ENCODE measurements at places on chromosomes 12 and 14. TPM values are rescaled to one million over a fixed set of nuclear protein-coding genes. Genes with fewer than 3 reads are reported as not detected.
A peak's percentile ranks its signal among the peaks of the same experiment; 100 is the strongest.

OLR1 gene
- total RNA-seq: 0.64 TPM

KITLG gene
- total RNA-seq: 9.0 TPM

GPRC5D gene
- not detected for total RNA-seq

CHGA gene
- not detected for total RNA-seq

DENR gene
- total RNA-seq: 23.2 TPM

ITGA7 gene
- total RNA-seq: 488 TPM

IAPP gene
- not detected for total RNA-seq

RNF212B gene
- not detected for total RNA-seq

COQ10A gene
- 162 TPM for total RNA-seq

FAM90A1 gene
- total RNA-seq: not detected

SYNDIG1L gene
- total RNA-seq: 0.22 TPM

TMEM117 gene
- total RNA-seq: 7.1 TPM

DNA sequence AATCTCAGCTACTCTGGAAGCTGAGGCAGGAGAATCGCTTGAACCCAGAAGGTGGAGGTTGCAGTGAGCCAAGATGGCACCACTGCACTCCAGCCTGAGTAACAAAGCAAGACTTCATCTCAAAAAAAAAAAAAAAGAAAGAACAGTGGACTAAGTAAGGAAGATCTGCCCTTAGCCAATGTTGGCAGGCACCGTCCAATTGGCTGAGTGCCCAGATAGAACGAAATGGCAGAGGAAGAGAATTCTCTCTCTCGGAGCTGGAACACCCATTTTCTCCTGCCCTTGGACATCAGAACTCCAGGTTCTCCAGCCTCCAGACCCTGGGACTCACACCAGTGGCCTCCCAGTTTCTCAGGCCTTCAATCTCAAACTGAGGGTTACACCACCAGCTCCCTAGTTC is 49.9 kb downstream of the ESR2 start:
- peak; percentile 58 for DNase-seq

DNA sequence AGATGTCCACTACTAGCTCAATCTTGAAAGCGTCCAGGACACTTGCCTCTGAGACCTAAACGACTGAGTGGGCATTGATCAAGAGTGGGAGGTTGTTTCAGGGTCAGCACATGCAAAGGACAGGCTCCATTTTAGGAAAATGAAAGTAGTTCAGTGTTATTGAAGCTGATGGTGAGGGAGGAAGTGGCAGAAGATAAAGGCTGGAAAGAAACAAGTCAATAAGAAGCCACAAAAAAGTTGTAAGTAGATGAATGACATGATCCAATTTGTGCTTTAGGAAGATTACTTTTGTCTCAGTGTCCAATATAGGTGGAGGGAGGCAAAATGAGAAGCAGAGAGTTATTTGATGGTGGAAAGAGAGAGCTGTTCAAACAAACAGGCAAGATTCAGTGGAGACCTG is 22.0 kb downstream of the GPR65 start:
- no peak for DNase-seq

GRCh38 chr12:11812586-11813437 is 163.3 kb downstream of the ETV6 start:
- DNase-seq: peak; percentile 61

DNA sequence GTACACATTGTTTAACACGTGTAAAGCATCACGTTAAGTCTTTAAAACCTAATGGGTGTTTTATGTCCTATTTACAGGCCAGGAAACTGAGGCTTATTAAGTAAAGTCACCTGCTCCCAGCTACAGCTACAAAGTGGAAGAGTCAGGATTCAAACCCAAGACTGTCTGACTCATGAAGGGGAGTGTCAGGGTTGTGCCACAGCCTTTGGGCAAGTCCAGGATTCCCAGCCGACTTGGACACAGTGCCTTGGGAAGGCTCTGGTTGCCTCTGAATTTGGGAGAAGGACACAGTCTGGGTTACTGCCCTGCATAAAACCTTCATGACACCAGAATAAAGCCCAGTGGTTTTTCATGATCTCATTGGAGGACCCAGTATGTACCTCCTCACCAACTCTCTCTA is 7.3 kb downstream of the RNU4-2 start:
- DNase-seq: no peak

- DNase-seq: no peak
Measured at GRCh38 chr12:130200445-130200844, 38.2 kb downstream of the FZD10 start.

DNA sequence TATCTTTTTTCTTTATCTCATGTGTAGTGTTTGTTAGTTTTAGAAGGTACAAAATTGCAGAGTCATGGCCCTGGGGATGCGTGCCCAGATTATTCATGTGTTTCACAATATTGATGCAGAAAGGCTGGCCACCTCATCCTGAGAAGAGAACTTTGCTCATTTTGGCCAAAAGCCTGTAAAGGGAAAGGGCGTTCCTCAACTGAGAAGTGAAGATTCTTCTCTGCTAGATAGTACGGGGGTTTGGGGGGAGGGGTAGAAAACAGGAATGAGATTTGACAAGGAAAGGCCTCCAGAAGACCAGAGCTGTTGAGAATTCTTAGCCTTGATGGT is 1.7 kb downstream of the MGST1 start:
- peak; percentile 61 for DNase-seq

GRCh38 chr12:115630136-115630535 is 647.4 kb downstream of the MED13L start:
- DNase-seq: no peak

- DNase-seq: peak; percentile 30
Measured at GRCh38 chr12:131916306-131917138, 12.6 kb upstream of the PUS1 start.

- peak; percentile 71 for DNase-seq
Measured at GRCh38 chr14:105197211-105197641, 16.1 kb upstream of the NUDT14 start.

DNA sequence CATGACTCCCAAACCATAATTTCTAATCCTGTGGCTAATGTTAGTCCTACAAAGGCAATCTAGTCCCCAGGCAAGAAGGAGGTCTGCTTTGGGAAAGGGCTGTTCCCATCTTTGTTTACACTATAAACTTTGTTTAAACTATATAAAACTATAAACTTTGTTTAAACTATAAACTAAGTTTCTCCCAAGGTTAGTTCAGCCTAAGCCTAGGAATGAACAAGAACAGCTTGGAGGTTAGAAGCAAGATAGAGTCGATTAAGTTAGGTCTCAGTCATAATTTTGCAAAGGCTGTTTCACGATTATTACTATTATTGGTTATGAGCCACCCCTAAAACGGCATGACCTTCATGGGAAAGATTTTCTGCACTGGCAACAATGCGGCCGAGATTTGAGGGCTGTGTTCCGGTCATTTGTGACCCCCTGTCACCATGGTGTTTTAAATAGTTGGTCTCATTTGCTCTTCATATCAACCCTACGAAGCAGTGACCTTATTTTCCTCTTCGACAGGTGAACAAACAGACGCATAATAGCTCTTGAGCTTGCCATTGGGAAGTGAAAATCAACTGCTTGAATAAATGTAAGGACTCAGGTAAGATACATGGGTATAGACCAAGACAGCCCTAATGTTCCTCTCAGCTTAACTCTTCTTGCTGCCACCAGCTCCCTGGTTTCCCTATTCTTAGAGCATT is 322.6 kb upstream of the TMEM132C start:
- DNase-seq: no peak

GRCh38 chr12:132384916-132385774 is 55.8 kb upstream of the GALNT9 start:
- DNase-seq: no peak

- peak; percentile 87 for DNase-seq
Measured at GRCh38 chr12:130818635-130819576, 20.1 kb downstream of the STX2 start.

DNA sequence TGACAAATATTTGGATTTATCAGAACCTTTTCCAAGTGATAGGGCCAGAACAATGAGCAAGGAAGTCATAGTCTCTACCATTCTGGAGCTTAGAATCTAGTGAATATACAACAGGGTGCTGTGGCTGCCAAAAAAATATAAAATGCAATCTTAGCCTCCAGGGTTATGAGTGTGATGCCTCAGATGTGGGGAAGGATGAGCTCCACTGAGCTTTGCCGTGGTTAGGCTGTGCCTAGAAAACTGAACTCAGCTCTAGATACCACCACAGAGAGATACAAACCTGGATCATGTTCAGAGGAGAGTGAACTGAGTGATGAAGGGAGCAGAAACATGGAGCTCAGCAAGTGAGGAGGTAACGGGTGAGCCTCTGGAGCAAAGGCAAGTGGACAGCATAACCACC is 138.1 kb upstream of the HIF1A start:
- no peak for DNase-seq

GRCh38 chr14:90760591-90761316 is 55.5 kb downstream of the TTC7B start:
- DNase-seq: no peak

GRCh38 chr12:119385659-119386058 is 51.1 kb downstream of the CCDC60 start:
- DNase-seq: no peak

DNA sequence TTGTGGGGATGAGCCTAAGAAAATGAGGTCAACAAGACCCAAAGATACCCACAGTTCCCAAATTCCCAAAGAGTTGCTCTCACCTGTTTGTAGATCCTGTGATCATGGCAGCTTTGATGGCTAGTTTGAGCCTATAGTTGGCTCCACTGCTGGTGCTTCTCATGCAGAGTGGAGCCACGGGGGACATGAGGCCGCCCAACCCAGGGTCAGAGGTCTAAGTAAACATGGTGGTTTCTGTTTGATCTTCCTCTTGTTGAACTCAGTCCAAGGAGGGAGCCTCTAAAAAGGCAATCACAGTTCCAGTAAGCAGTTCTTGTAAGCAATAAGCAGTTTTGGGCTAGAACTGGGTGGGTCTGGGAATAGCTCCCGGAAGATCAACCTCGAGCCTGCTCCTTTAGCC is 125.6 kb upstream of the DHRS4 start:
- no peak for DNase-seq

DNA sequence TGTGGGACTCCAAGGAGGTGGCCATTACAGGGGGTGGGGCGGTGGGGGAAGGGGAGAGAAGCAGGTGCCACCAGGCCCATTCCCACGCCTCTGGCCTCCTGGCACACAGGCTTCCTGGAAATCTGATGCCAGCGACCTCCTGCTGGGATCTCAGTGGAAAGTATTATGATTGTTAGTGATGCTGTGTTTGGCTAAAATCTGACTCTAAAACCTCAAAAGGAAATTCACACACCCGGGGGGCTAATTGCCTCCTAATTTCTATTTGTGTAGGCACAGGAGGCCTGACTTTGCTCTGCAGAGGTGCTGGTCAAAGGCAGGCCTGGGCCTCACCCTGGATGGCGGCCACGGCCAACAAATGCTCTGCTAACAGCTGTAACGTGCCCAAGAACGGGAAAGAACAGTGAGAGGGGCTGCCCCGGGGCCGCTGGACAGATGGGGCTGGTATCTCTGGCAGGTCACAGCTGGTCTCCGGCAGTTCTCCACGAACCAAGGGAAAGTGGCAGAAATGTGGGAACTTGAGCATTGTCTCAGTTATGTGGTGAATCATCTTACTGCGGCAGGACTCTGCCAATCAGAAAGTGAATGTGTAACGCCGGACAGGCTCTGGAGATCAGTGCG is 14.3 kb downstream of the FAM181A start:
- DNase-seq: no peak

DNA sequence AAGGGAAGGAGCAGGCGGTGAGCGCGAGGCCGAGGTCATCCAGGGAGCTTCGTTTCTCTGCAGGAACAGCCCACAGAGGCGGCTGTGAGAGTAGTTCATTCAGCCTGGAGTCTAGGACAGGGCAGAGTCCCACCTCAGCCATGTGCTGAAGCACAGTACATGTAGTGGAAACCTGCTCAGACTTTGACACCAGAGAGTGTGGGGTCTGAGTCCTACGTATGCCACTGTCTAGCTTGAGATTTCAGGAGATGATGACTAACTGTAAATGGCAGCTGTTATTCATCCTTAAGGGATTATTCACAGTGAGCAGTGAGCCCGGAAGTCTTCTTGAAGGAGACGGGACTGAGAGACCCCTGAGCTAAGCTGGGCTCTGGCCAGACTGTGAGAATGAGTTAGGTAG is 938 bp upstream of the SLC6A13 start:
- DNase-seq: no peak

DNA sequence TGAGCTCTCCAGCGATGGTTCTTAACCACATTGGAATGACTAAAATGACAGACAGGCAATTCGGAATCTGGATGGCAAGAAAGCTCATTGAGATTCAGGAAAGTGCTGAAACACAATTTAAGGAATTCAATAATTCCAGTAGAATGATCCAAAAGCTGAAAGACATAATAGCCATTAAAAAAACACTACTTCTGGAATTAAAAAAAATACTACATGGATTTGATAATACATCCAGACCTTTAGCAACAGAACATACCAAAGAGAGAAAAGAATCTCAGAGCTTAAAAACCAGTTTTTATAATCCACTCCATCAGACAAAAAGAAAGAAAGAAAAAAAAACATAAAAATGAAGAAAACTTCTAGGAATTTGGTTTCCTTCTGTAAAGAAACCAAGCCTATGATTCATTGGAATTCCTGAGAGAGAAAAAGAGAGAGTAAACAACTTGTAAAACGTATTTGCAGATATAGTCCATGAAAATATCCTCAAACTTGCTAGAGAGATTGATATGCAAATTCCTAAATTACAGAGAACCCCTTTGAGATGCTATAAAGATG is 52.8 kb downstream of the SLCO1B1 start:
- DNase-seq: no peak

DNA sequence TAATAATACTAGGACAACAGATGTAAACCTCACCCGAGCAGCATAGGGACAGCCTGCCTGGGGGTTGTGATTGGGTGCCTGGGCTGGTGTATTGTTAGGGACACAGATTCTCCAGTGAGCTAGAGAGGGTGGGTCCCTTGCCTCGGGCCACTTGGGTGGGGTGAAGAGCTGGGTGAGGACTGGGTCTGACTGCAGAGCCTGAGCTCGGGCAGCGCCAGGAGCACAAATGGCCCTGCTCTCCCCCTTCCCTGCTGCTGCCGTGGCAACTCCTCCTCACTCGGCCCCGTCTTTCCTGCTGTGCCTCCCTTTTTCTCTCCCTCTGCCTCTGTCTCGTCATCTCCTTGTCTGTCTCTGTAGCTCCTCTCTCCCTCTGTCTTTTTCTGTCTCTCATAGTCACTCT is 115.4 kb downstream of the GLT1D1 start:
- no peak for DNase-seq

DNA sequence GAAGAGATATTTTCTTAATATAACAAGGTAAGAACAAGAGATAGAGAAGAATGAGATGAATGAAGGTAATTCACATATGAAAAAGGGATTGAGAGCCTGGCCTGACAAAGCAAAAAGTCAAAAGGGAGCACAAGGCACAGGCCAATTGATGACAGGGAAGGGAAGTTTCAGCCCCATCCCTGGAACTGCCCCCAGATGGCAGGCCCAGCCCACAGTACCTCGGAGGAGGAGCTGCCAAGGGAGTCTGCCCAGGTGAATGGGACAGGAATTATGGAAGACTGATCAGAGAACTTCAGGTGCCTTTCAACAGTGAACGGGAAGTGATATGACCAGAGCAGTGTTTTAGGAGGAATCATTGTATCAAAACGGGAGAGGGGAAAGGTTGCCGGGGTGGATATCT is 15.7 kb downstream of the SNRPF start:
- no peak for DNase-seq
